Cerebellar nuclear complex (tissue), 1 donor: ENCODE measurements at places on chromosomes 13 and 19.
A peak's percentile ranks its signal among the peaks of the same experiment; 100 is the strongest.

DNA sequence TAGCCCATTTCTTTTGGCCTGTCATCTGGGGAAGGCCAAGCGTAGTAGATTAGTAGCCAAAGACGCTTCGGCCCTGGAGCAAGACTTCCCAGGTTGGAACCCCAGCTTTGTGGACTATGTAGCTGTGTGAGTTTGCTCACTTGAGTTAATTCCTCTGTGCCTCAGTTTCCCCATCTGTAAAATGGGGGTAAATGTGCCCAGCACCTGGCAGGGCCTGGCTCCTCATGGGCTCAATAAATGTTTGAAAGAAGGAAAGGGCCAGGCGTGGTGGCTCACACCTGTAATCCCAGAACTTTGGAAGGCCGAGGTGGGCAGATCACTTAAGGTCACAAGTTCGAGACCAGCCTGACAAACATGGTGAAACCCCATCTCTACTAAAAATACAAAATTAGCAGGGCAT is 14.9 kb upstream of the HNRNPM start:
- DNase-seq = no peak

GRCh38 chr13:110113284-110113764 is 193.6 kb downstream of the COL4A1 start:
- no peak for DNase-seq

DNA sequence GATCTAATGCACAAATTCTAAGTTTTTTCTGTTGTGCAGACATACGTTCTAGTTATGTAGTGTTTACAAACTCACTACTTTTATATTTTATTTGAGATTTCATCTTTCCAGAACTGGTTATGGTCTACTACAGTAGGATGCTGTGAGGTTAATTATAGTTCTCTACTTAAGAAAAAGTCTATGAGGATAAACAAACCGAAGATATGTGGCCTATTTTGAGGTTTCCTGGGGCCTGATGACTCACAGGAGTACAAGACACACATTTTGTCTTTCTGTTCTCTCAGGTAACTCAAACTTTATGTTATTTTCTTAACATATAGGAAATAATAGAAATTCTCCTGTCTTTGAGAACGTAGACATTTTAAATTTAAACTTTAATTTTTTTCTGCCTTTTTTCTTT is 45.1 kb downstream of the PCDH20 start:
- DNase-seq = no peak

DNA sequence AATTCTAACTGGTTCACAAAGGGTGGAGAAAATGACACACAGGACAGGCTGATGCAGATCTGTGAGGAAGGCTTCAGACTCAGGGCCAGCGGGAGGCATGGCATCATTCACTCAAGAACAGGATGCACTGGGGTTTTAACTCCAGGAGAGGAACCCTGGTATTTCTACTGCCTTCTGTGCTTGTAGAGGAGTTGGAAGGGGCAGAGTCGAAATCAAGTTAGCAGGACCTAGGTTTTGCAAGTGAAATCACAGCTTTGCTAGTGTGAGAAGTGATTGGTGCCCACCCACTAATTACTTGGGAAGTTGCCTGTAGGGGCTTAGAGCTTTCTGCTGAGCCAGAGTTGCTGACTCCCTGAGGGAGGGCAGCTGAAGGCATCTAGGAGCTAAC is 92.7 kb downstream of the AKAP11 start:
- DNase-seq = no peak

GRCh38 chr13:48976576-48977285 is 1.0 kb downstream of the FNDC3A start:
- DNase-seq = peak; percentile 24

GRCh38 chr19:33811246-33811645 is 14.6 kb downstream of the KCTD15 start:
- DNase-seq = no peak

- no peak for DNase-seq
Observed at GRCh38 chr13:43397111-43397510, 373.7 kb downstream of the DNAJC15 start.

GRCh38 chr13:111577956-111578605 is 257.6 kb downstream of the TEX29 start:
- DNase-seq = no peak

DNA sequence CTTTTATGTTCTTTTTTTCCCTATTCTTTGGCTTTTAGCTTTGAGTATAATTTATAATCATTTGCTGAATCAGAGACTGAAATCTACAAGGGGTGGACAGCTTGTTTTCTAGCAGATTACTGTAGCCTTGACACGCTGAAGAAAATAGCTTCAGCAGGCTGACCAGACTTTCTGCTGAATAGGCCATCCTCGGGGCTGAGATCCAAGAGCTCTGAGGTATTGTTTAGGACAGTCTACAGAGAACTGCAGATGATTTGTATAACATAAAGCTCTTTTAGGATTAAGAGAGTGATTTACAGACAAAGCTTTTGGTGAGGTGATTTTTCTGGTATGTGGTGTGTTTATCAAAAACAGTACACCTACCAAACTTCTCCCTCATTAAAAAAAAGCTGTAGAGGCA is 16.8 kb downstream of the POLR1D start:
- peak; percentile 25 for DNase-seq
